ENCODE measurements at places on chromosomes 7 and 10.
A peak's percentile ranks its signal among the peaks of the same experiment; 100 is the strongest.

GRCh38 chr10:34297541-34298345 is 517.4 kb downstream of the PARD3 start:
- DNase-seq: no peak

DNA sequence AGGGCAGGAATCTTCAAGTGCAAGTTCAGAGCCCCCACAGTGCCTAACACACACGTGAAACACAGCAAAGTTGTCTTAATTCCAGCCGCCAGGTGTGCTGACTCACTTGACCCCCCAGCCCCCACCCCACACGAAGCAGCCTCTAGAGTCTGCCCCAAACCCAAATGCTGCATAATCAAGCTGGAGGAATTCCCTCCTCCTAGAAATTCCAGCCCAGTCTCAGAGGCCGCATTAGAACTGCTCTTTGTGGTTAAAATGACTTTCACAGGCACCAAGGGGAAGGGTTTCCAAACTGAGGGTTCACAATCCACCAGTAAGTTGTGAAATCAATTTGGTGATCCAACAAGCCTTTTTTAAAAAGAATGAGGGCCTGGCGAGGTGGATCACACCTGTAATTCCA is 67.0 kb upstream of the PLXNA4 start:
- DNase-seq: no peak

DNA sequence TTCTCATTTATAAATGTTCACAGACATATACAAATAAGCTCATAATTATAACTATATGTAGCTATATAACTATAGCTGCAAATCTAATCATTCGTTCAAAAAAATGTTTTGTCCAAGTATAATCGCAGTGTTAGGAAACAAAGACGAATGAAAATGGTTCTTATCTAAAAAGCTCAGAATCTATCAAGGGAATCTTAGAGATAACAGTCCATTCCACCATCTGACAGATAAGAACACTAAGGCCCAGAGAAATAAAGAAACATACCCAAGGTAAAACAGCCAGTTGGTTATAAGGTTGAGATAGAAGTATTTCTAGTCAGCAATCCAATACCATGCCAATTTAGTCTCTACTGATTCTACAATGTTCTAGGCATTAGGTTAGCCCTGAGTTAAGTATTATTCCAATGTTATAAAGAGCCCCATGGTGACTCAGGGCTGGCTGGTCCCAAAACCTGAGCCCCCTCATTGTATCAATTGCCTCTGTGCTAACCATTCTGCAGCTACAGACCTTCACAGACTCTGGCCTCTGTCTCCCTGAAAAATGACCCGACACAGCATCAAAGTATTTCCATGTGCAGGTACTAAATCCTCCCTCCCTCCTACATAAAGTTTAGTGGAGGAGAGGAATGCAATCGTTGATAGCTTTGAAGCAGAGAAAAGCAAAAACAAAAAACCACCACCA is 30.0 kb downstream of the CHCHD3 start:
- DNase-seq: no peak

DNA sequence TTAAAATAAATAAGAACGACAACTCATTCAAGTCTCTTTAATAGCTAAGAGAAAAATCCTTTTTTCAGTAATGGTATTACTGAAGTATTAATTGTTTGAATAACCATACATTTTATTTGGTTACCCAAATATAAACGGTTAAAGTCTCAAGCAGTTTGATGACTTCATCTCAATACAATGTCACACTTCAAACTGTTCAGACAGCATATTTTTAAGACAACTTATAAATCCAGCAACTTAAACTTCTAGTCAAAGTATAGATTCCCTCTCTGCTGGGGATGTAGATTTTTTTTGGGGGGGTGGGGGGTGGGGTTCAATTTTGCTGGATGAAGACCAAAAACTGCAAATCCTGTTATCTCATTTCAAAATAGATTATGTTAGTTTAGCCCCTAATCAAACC is 42.0 kb downstream of the GNA12 start:
- no peak for DNase-seq

GRCh38 chr7:129041142-129042085 is 13.5 kb downstream of the TNPO3 start:
- DNase-seq: no peak

GRCh38 chr10:67788028-67788886 is 49.7 kb downstream of the DNAJC12 start:
- DNase-seq: peak; percentile 27

DNA sequence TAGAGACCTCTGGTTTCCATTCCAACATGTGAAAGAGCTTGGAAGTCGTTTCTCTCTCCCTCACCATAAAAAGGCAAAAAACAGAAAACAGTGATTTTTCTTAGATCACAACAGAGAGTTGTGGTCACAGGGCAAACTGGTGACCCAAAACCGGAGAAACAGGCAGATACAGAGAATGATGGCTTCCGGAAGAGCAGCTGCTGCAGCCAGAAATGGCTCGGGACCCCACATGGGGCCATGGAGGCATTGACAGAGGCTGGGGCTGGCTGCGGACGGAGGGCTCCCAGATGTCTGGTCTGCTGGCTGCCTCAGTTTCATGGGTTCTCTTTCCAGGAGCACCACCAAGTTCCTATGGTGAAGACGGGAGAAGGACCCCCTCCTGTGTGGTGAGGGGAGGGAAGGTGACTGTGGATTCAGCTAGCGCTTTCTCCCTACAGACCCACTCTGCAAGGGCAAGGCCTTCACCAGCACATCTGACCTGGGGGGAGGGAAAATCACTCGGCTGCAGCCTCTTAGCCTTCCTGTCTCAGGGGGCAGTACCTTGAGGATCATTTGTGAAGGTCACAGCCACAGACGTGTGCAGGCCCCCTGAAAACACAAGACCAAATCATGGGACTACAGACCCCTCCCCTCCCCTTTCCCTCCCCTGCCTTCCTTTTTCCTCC is 81.4 kb downstream of the WDR37 start:
- DNase-seq: no peak

GRCh38 chr10:78178397-78178796 is 144.7 kb downstream of the RPS24 start:
- DNase-seq: no peak

Measured in effector memory CD4-positive, alpha-beta T cell (primary cell).